ENCODE measurements at places on chromosomes 2 and 18.
A peak's percentile ranks its signal among the peaks of the same experiment; 100 is the strongest.

GRCh38 chr2:27709960-27710575 lies 46.4 kb downstream of the SLC4A1AP start:
- no peak for DNase-seq

DNA sequence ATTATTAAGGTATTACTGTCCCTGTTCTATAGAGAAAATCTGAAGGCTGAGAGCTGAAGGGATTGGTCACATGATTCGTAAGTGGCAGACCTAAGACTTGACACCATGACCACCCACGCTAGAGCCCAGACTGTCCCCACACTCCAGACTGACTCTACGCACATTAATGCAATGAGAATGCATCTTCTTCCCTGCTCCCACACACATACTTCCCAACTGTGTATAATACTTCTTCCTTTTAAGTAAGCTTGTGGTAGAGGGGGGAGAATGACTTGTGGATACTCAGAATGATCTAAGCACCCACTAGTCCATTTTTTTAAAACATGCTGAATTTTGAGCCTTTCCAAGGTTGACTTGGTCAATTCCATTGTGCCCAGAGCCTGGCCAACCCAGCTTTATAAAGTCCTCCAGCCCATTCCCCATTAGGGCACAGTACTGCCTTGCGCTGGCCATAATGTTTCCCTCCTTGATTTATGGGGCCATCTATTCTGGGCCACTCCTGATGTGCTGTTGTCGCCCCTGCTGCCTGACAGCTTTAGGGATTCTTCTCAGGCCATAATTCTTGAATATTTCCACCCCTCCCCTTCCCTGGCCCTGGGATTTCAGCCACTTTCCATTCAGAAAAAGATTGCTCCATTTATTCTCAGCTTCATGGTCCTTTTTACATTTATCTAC lies 28.7 kb downstream of the ALK start:
- DNase-seq, result no peak

DNA sequence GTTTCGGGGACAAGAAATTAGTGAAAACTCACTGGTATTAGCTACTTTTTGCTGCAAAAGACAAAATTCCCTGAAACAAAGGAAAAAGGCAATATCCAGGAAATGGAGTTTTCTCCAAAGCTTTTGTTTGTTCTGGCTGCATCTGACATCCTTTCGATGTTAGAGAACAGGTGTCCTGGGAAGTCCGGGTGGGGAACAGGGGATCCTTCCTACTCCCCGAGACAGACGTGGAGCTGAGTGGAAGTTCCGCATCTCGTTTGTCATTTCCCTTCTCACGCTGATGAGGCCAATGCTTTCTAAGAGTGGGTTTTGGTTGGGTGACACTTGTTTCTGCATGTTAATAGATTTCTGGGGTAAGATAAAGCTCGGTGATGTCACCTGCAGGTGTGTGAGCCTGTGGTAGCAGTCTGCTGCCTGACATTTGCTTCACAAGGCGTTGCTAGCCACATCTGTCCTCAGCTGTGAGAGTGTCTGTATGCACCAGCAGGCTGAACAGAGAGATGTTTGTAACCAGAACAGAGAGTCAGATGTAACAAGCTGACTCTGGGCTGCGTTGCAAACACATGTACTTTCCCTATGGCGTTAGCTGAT lies 125.9 kb downstream of the ACOXL start:
- DNase-seq, result peak; percentile 46

- no peak for DNase-seq
These were observed 48.1 kb downstream of the PARD6G start for GRCh38 chr18:80198994-80199748.

- DNase-seq, result no peak
These were observed 526.2 kb downstream of the IRS1 start for GRCh38 chr2:226273440-226273839.

- DNase-seq, result no peak
These were observed 272.5 kb upstream of the PARD3B start for GRCh38 chr2:204272610-204273287.

DNA sequence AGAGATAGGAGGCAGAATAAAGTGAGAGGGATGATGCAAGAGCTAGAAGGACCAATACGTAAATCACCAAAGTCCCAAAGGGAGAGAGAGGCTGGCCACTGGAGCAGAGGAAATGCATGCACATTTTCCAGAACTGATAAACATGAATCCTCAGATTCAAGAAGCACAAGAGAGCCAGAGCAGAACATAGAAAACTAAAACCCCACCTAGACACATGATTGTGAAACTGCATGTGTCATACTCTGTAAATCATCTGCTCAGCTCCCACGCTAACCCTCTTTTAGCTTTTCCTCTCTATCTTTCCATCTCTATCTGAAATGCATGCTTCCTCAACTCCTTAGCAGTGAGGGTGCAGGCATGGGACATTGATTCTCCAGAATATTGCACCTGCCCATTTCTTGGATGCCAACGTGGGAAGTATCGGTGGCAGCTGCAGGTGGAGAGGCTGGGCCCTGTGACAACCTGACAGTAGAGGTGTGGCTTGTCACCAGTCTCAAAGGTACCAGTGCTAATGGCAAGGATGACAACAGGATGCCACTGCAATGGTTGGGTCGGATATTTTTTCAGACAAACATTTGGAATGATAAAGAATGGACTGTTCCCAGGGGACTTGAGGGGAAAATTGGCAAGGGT lies 89.3 kb upstream of the OTOS start:
- no peak for DNase-seq

GRCh38 chr2:189214484-189214883 lies 34.9 kb upstream of the COL5A2 start:
- no peak for DNase-seq

DNA sequence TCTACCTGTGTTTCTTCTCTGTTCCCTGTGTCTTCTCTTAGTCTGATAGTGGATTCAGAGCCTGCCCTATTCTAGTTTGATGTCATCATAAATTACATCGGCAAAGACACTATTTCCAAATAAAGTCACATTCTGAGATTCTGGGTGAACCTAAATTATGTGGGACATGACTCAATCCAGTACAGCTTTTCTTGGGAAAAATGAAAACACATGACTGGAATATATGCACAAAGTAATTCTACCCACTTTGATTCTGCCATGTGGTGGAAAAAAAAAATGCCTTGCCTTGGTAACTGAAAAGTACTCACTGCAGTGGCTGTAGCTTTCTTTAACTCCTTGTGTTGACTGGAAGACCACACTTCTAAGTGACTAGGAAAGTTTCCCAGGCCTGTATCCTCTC lies 73.7 kb downstream of the LRATD1 start:
- no peak for DNase-seq

- peak; percentile 21 for DNase-seq
These were observed at the start of gene PRKD3 for GRCh38 chr2:37324786-37325624. TSS of gene PRKD3 (minus strand) at chr2:37324833. CDS start at chr2:37316524, 8,309 bp downstream.

- DNase-seq, result no peak
These were observed 114.4 kb downstream of the NCK2 start for GRCh38 chr2:105858868-105859693.

DNA sequence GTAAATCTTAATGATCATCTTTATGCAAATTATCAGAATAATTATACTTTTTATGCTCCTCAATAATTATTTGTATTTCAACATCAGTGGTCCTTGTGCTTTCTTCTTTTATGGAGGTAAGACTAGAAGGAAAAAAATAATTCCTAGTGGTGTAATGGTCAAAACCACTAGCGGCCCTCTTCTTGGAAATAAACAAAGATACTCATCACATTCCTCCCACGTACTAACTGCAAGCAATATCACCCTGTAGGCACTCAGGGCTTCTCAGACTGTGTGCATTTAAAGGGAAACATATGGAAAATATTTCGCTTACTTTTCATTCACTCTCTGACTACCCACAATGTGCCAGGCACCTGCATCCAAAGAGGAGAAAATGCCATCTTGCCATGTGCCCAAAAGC lies 263.7 kb downstream of the DOK6 start:
- DNase-seq, result no peak

GRCh38 chr2:72623481-72623880 lies 202.4 kb downstream of the EXOC6B start:
- no peak for DNase-seq

GRCh38 chr2:88808652-88809051 lies 117.2 kb downstream of the RPIA start:
- no peak for DNase-seq

DNA sequence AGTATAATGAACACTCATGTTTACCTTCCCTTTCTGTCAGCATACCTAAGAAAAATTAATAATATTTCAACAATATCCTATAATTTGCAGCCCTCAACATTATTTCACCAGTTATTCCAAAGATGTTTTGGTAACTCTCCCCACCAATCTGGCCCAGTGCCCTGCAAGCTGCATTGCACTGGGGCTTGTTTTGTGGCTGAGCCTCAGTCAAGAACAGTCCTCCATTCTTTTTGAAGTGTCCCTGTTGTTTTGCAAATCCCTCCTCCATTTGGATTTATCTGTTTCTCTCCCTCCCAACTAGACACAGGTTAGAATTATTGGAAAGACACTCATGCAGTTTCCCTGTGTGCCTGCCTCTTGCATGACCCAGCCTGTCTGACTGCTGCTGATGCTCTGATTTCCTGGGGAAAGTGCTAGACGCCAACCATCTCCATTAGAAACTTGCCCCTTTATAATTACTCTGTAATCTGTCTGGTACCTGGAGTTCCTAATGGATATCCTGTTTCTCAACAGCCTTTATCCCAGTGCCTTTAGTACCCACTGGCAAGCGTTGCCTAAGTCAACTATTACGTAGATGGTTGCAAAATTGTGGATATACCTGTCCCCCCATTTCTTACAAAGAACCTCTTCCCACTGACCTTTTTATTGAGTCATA lies 60.2 kb downstream of the EIF5B start:
- no peak for DNase-seq

GRCh38 chr2:220876080-220876824 lies 695.9 kb downstream of the EPHA4 start:
- DNase-seq, result no peak

GRCh38 chr2:219254590-219255201 lies 978 bp upstream of the TUBA4A start:
- DNase-seq, result no peak

GRCh38 chr2:54500404-54501205 lies 44.5 kb downstream of the SPTBN1 start:
- no peak for DNase-seq

- no peak for DNase-seq
These were observed 134.8 kb upstream of the HDAC4 start for GRCh38 chr2:239535413-239536144.

- DNase-seq, result no peak
These were observed 36.0 kb upstream of the YPEL5 start for GRCh38 chr2:30110773-30111172.

DNA sequence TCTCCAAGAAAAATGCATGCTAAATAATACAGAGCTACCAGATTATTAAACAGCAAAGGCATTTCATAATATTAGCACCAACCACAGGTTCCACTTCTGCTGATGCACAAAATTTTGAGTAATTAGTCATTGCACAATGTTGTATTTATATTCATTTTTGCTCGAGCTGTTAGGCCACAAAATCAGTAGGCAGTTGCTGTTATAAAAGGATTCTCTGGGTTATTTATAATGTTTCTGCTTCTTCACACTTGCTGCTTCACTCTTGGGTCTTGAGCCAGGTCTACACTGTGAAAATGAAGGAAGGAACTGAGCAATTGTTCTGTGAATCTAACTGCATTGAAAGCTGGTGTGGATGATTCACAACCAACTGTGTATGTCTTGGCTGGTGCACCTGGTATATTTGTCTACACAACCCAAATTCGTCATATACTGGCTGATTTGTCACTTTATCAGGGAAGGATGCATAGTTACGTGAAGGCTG lies 38.3 kb downstream of the MRPL33 start:
- no peak for DNase-seq

DNA sequence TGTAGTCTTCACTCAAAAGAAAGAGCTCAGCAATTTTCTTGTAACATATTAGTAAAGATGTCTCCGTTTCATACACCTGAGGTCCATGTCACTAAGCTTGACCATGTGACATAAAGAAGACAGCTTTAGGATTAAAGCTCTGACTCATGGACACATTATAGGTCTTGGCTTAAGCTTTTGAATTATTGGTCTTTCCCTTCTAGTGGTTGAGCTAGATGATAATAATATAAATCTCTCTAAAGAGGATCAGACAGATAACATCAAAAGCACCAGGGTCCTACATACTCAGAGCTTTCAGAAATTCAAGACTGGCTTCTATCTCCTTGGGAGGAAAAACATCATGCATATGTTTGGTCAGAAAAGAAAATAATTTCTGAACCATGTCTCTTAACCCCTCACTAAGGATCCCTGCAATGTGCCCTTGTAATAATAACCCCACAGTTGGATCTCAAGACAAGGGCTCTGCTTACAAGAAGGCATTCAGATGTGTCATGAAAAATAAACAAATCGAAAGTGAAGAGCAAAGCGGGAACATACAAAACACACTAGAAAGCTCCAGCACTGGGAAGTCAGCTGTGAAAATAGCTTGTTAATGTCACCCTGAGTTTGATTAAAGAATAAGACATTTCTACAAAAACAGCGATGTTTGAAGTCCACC lies 174.5 kb downstream of the PID1 start:
- no peak for DNase-seq

DNA sequence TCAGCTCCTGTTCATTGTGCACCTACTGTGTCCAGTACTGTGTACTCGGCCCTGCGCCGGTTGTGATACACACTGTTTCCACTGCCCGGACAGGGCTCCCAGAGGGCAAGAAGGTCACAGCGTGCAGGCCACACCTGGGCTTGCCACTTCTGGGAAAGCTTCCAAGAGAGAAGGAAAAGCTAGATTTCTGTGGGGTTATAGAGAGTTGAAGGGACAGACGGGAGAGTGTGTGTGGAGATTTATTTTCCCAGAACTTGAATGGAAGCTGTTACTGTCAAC lies 3.8 kb upstream of the CNDP1 start:
- DNase-seq, result no peak

DNA sequence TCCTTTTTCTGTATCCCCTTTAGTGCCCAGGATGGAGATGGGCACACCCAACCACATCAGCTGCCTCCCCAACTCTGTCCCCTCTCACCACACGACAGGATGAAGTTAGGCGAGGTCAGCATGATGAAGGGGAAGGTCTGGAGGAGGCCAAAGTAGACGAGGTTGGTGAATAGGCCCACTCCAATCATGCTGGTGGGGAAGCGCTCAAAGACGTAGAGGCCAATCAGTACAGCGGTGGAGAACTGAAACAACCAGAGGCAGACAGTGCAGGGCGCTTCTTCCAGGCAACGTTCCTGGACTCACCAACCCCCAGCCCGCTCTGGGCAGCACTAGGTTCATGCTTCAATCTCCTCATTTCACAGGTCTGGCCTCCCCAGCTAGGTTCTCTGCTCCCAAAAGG lies 2.9 kb downstream of the TEX261 start:
- no peak for DNase-seq

DNA sequence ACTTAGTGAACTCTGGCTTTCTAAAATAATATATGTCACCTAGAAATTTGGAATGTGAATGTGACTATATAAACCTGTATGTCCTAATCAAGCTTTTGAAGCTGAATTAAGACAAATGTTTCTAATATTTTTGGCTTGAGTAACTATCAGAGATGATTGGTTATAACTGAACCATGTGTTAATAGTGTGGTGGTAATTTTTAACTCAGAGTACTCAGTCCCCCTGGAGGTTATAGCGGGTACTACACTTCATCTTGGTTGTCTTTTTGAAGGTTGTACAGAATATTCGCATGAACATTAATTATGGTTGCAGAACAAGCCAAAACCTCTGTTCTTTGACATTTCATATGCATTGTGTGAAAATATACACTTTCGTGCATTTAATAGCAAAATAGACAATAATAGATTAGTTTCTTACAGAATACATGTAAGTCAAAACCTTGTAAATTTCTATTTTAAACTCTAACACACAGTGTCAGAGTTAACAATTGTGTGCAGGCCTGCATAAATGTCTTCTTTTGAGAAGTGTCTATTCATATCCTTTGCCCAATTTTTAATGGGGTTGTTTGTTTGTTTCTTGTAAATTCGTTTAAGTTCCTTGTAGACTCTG lies 86.0 kb downstream of the OSBPL6 start:
- peak; percentile 6 for DNase-seq

- no peak for DNase-seq
These were observed 39.6 kb upstream of the PGAP1 start for GRCh38 chr2:196966061-196966460.
